ENCODE measurements at places on chromosomes 3 and 15. TPM values are rescaled to one million over a fixed set of nuclear protein-coding genes. Genes with fewer than 3 reads are reported as not detected.

GRCh38 chr3:53551324-53551723 is 56.9 kb downstream of the CACNA1D start:
- DNase-seq = no peak

GRCh38 chr3:33883951-33884561 is 85.6 kb downstream of the PDCD6IP start:
- no peak for DNase-seq

DNA sequence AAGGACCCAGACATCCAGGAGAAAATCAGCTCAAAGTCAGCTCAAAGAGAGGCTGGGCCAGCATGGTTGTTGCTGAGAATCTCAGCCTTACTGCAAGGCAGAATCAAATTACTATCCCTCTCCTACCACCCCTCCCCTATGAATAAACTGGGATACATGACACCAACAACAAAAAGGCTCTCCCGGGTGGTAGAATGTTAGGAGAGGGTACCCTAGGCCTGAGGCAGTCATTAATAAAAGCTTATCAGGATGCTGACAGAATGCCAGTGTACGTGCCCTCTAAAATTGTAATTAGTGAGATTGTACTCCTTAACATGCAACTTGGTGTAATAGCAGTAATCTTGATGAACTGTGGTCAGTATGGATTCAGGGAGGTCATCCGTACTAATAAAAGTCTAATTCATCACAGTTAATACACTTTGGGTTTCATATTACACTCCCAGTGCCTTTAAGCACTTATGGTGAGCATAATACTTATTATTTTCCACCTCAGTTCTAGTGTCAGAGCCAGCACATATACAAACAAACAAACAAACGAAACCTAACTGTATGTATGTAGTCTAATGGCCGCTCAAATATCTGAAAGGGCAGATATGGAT is 76.5 kb downstream of the B3GALNT1 start:
- no peak for DNase-seq

The CP gene
- total RNA-seq = 26.1 TPM

The CLDN18 gene
- total RNA-seq = 0.09 TPM

DNA sequence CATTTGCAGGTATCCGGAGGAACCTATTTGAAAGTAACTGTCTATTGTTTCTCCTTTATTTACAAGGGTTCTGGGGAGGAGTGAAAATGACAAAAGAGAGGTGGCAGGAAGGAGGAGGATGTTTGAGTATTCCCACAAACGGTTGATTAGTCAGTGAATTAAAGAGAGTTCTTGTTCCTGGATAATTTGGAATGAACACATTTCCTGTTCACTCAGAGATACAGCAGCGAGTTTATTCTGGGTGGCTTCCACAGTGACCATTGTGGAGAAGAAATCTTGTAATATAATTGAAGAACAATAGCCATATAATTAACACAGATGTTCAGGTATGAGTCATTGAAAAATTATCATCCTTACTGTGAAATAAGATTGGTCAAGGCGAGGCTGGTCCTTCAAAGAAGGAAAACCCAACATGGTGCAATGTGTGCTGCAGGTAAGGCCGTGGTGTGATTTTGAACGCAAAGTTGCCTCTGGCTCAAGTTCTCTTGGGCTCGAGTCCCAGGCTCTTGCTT is 77.3 kb downstream of the NFKBIZ start:
- DNase-seq = no peak

GRCh38 chr3:158743664-158744566 is 11.7 kb upstream of the RARRES1 start:
- DNase-seq = no peak

The IL17RC gene
- 33.2 TPM for total RNA-seq

GRCh38 chr15:81723701-81724100 is 322.1 kb downstream of the MEX3B start:
- DNase-seq = no peak

- DNase-seq = peak; percentile 66
These were observed 50.8 kb downstream of the GXYLT2 start for GRCh38 chr3:72938471-72939265.

- DNase-seq = no peak
These were observed 257.8 kb downstream of the CDIN1 start for GRCh38 chr15:36837246-36837645.

The SPRED1 gene
- 56.4 TPM for total RNA-seq
